Hippocampal formation (tissue), 2 donors: ENCODE measurements at places on chromosomes 7 and 10.

DNA sequence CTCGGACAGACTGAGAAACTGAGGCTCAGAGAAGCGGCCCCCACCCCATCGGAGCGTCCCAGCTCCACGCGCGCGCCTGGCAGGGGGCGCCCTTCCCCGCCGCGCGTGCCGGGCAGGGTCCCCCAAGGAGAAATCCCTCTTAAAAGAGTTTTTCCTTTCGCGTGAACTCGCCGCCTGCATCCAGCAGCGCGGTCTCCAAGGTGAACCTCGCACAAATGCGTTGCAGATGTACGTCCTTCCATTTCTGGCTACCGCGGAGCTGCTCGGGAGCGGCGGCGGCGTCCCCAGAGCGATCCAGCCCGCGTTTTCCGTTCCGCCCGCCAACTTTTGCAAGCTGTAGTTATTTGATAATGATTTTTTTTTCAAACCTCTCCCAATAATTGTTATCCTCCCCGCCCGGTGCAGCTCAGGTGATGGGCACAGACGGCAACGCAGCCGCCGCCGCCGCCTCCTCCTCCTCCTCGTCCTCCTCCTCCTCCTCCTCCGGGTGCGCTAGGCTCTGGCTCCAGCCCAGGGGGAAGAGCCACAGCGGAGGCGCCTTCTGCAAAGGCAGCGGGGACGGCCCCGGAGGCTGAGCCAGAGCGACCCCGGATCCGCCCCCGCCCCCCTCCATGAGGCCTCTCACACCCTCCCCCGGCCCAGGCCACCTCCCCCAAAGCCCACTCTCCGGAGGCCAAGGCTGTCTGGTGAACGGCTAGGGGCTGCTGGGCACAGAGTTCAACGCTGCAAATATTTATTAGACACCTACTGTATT is 74.0 kb upstream of the CUX1 start:
- DNase-seq: no peak

DNA sequence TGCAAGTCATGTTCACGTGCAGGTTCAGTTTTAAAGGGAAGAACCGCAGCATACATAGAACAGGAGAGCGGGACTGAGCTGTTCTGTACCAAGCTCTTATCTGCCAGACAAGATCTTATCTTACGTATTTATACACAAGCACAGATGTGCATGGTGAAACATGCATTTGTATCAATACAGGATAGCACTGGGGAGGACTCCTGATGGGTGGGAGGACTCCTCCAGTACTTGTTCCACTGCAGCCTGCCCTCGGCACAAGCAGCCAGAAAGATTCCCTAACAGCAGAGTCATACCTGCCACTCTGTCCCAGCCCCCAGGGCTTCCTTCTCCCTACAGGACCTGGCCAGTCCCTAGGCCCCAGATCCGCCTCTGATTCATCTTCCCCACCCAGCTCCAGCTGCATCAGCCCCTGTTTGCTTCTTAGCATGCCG is 13.2 kb upstream of the PRKCQ start:
- DNase-seq: no peak

GRCh38 chr7:946256-946996 is 8.1 kb downstream of the ADAP1 start:
- no peak for DNase-seq

DNA sequence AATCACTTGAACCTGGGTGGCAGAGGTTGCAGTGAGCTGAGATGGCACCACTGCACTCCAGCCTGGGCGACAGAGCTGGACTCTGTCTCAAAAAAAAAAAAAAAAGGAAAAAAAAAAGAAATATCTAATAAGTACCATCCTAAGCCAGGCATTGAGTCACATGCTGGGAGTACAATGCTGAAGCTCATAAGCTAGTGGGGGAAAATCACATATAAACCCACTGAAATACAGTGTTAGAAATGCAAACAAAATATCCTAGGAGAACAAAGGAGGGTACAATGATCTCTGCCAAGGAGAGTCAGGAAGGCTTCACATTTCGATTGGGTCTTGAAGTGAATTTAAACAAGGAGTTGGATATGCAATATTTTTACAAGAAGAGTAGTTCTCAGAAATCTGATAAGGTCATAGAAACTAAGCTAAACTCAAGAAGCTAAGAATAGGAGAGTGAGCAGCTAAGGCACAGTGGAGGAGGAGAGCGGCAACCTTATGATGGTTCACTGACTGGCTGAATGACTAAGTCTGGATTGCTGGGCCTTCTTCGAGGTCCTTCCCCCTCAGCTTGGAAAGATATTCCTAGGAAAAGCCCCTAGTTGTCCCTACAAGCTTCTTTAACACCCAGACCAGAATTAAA is 115.5 kb downstream of the PHTF2 start:
- DNase-seq: no peak

- no peak for DNase-seq
Measured at GRCh38 chr7:11604505-11604904, 227.5 kb downstream of the THSD7A start.

DNA sequence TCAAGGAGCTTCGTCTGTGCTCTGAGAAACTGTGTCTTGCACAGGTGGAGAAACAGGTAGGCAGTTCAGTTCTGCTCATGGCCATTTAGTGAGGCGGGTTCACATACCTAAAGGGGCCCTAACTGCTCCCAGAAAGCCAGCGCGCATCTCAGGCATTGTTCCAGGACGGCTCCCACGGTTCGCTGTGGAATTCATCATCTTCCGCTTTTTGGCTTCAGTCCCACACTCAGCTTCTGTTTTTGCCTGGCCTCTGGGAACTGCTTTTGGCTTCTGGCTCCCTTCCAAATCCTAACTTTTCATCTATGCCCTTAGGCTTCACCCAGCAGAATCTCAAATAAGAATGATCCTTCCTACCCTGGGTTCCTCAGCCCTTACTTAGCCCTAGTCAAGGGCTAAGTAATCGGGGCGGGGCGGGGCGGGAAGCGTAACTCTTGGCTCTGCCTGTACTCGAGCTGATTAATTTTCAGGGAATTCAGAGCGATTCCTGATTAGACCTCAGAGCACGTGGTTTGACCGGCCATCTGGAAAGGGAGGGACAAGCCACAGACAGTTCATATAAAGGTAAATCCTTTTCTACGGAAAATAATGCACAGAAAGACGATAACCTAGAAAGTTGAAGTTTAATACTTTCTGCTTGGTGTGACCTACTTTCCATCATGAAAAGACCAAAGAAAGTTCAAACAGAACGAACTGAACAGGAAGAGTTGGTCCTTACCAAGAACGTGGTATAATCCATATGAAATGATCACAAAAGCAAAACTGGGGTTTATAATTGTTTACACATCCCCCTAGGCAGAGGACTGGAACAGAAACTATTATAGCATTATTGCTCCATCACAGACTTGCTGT is 105.7 kb downstream of the ST8SIA6 start:
- DNase-seq: no peak

DNA sequence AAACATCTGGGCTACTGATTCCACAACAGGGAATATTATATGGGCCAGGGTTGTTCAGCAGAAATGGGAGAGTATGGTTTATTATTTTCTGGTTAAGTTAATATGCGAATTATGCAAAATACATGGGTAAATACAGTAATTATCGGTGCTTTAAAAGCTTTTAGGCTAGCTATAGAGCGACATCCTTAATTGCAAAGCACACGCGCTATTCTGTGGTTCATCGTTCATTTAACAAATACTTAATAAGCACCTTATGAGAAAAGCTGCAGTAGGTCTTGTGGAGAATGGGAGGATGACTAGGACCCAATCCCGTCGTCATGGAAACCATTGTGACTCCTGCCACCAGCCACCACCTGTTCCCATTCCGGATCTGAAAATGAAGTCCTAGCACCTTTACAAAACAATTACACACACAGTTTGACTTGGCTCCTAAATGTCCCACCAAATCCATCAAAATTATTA is 623 bp upstream of the CEP41 start:
- DNase-seq: no peak

DNA sequence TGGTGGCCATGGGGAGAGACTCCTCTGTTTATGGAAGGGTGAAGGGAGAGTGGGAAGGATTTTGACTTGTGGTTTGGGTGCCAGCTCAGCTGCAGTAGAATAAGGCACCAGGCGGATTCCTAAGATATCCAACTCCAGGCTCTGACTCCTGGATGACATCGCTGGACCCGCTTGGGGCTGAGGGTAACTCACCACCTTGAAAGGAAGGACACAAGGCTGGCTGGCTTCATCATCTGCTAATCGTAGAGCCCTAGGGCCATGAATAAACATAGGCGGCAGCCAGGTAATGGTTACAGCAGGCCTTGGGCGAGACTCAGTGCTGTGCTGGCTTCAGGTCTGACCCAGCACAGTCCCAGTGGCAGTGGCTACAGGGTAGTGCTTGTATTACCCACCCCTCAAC is 16.7 kb upstream of the LIPK start:
- no peak for DNase-seq
